ENCODE measurements at places on chromosomes 12 and 14.

DNA sequence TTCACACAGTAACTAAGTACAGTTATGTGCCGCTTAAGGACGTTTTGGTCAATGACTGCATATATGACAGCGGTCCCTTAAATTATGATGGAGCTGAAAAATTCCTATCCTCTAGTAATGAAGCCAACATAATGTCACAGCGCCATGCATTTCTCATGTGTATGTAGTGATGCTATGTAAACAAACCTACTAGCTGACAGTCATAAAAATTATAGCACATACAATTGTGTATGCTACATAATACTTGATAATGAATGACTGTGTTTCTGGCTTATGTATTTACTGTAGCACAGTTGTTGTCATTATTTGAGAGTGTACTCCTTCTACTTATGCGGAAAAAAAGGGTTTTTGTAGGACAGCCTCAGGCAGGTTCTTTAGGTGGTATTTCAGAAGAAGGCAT, 99.7 kb downstream of the DACT1 start:
- no peak for DNase-seq

DNA sequence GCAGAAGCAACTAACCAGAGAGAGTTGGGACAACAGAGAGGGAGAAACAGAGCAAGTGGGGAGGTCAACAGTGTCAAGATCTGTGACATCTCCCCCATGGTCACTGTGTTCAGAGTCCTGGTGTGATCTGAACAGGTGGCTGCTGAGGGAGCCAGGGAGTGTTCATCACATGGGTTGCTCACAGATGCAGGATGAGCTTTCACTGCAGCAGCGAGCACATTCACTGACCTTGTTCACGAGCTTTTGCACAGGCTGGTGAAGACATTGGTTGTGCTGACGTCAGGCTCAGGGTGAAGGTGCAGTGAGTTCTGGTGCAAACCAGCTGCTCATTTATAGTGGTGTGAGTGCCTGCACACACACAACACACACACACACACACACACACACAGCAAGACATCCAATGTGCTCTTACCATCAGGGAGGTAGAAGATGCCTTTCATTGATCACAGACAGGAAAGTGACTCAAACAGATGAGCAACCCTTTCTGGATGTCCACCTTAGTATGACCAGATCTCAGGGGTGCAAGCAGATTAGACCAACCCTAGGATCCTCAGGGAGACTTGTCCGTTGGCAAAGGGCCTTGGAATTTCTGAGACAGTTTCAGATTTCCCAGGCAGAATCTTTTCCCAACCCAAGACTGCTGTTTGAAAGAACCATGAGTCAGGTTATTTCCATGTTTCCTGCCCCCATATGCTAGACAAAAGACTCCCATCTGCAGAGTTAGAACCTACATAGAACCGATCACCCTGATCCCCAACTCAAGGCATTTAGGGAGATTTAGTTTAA, 44.3 kb upstream of the OR10AD1 start:
- no peak for DNase-seq

DNA sequence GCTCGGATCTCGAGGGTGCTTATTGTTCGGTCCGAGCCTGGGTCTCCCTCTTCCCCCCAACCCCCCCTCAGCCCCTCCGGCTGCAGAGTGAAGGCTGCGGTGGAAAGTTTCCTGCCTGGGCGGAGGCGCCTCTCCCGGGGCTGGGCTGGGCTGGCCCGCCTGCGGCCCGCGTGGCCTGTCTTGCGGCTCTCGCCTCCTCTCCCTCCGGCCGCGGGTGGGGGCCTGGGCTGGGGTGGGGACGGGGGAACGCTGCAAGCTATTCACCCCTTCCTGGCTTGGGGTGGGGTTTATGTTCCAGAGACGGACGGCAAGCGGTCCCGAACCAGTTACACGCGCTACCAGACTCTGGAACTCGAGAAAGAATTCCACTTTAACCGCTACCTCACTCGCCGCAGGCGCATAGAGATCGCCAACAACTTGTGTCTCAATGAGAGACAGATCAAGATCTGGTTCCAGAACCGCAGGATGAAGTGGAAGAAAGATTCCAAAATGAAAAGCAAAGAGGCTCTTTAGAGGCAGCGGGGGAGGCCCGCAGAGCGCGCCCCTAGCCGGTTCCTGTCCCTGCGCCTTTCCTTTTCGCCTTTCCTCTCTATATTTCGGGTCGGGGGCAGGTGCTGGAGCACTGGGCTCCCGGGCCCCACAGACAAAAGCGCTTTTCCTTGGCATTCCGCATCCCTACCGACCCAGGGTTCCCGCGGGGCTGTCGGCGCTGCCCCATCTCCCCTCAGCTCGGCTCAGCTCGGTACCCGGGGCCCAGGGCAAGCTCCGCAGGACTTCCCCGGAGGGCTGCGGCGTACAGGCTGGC, 1.3 kb downstream of the HOXC5 start:
- DNase-seq, result no peak

- no peak for DNase-seq
These were observed 25.1 kb downstream of the ADGRD1 start for GRCh38 chr12:130978785-130979184.

DNA sequence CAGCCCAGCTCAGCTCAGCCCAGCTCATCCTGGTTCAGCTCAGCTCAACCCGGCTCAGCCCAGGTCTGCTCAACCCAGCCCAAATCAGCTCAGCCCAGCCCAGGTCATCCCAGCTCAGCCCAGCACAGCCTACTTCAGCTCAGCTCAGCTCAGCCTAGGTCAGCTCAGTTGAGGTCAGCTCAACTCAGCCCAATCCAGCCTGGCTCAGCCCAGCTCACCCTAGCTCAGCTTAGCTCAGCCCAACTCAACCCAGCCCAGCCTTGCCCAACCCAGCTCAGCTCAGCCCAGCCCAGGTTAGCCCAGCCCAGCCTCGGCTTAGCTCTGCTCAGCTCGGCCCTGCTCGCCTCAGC, 332.3 kb downstream of the TMEM121 start:
- DNase-seq, result no peak

DNA sequence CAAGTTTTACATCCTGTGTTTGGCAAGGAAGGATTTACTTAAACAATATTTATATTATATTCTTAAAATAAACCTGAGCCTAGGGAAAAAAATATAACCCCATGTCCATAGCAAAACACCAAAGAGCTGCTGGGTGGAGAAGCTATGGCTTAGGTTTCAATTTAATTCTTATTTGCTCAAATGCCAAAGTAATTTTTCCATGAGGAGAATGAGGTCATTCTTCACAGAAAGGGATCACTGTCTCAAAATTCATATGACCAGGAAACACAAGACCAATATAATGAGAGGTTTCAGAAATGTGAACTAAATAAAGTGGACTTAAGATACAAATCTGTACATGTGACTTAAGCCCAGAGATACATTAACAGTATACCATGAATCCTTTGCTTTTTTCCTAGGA, 195.0 kb downstream of the PHLDA1 start:
- no peak for DNase-seq
